Fibroblast of skin of right biceps (primary cell): ENCODE measurements at places on chromosomes 5 and 9.

DNA sequence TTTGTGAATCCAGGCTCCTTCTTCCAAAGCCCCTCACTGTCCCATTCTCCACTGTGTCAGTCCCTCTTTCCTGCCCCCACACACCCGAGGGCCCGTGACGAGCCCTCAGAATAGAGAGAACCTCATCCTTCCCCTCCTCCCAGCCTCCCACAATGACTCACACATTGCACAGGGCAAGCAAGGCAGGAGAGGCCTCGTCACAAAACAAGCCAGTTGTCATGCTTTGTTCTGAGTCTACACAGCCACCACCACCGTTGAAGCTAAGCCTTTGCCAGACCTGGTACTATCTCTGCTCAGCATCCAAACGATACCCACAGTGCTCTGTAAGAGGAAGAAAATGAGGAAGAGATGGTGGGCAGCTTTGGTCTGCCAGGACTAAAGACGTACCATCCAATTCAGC, 142.2 kb upstream of the ZNF366 start:
- DNase-seq: peak; percentile 78

GRCh38 chr5:55241746-55242145, 8.3 kb upstream of the CCNO start:
- DNase-seq: no peak

- DNase-seq: peak; percentile 67
Measured at GRCh38 chr9:5557606-5558587, 47.6 kb downstream of the PDCD1LG2 start.

- no peak for DNase-seq
Measured at GRCh38 chr5:124707520-124707919, 38.9 kb downstream of the ZNF608 start.

DNA sequence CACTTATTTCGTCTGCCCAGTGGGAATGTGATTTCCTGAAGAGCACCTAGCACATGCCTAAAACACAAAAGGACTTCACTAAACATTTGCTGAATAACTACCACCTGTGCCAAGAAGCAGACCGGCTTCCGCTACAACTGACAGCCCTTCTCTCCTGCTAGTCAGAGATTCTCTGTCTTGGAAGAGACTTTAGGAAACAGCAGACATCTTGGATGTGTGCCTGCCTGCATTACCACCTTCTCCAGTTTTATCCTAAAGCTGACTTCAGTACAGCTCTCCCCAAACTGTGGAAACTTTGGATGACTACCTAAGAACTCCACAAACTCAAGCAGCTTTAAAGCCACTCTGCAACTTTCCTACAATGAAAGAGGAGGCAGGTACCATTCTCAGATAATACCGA, 116.5 kb upstream of the MAN2A1 start:
- DNase-seq: no peak

DNA sequence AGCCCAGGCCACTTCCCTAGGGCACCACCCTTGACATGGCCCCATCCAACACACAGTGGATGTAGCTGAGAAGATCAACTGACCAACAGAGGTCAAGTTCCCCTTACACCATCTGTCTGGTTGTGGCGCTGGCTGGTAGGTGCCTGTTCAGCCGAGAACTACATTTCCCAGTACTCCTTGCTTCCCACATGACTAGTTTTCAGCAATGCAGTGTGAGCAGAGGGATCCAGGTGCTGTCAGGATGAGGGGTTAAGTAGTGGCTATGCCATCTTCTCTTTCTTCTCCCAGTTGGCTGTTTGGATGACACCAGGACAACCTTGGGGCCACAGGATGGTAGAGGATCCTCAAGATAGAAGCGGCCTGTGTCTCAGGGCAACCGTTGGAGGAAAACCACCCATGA, 48.6 kb upstream of the SH3PXD2B start:
- DNase-seq: no peak

GRCh38 chr5:147782110-147783028, at the start of gene JAKMIP2:
JAKMIP2 (minus strand) TSS chr5:147782728; CDS start chr5:147671806, 110,922 bp downstream.
- peak; percentile 84 for DNase-seq

- DNase-seq: no peak
Measured at GRCh38 chr5:32460702-32461101, 16.2 kb upstream of the ZFR start.

GRCh38 chr5:31884896-31885295, 246.0 kb downstream of the PDZD2 start:
- DNase-seq: no peak

GRCh38 chr9:114038724-114039313, 39.3 kb downstream of the AMBP start:
- no peak for DNase-seq

DNA sequence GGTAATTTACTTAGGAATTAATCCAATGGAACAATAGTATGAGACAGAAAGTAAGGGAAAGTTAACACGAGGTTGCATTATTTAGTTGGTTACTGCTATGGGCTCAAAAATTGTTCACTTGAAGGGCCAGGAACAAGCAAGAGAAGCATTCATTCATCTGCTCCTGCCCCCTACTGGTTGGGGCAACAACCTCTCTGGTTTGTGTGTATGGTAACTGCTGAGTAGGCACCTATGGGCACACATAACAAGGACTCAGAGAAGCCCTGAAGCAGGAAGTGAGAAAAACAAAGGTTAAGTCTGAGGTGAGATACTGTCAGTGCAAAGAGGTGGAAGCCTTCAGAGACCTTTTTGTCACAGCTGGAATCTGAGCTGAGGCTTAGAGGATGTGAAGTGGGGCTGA, 34.4 kb upstream of the RANBP6 start:
- no peak for DNase-seq

DNA sequence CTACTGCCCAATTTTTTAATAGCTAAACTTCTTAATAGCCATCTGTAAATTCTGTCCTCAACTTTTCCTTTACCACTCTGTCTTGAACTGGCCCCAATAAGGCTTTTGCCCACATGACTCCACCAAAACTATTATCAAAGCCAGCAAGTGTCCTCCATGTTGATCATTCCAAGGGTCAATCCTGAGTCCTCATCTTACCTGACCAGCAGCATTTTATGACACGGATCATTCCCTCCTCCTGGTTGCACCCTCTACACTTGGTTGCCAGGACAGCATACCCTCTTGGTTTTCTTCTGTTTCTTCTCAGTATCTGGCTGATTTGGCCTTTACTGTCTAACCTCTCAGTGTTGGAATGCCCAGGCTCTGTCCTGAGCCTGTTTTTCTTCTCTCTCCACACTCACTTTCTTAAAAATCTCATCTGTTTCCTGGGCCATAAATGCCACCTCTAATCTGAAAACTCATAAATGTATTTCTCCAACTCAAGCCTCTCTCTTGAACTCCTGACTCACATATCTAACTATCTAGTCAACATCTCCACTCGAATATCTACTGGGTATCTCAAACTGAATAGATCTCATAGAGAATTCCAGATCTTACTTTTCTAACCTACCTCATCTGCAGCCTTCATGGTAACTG, 40.0 kb upstream of the CDC42SE2 start:
- DNase-seq: no peak

GRCh38 chr5:29697785-29698414, 1495.6 kb upstream of the CDH6 start:
- DNase-seq: no peak

- DNase-seq: no peak
Measured at GRCh38 chr5:137091472-137091871, 407.7 kb downstream of the SPOCK1 start.

DNA sequence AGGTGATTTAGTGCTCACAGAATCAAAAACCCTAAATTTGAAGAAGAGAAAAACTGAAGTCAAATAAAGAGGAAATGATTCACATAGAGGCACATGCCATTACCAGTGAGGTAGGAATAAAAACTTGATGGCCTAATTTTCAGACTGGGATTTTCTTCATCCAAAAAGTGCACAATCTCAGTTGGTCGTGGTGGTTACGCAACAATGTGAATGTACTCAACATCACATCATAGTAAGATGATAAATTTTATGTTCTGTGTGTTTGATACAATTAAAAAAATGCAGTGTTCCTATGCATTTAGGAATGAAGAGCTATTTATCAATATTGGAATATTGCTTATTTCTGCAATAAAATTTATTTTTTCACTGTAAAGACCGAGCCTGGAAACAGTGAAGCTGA, 60.7 kb downstream of the SV2C start:
- DNase-seq: no peak

DNA sequence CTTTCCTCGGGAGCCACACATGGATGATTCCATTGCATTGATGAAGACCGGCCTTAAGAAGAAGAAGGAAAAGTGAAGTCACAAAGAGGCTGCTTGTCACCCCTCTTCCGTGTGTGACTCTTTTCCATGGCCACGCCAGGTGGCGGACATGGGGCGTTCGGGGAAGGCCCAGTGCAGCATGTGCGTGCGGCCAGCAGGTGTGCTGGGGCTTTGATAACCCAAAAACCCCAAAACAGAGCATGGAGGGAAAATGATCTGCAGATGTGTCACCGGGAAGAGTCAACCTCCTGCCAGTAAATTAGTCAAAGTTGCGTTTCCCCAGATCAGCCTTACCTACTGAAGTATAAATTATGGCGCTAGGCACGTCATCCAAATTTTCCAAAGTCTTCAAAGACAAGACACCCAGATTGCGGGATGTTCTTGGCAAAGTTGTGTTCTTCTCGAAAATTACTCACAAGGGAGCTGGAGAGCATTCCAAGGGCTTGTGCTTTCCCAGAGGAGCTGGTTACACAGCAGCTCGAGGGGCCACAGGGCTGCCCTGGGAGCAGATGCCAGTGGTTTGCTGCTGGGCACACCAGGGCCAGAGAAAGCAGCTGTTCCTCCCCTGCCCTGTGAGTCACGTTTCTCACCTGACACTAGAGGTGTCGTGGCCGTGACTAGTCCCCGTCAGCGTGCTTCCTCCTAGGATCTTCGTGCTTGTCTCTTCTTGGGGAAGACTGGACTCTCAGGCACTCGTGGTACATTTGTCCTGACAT, 53.9 kb downstream of the IRX2 start:
- no peak for DNase-seq

DNA sequence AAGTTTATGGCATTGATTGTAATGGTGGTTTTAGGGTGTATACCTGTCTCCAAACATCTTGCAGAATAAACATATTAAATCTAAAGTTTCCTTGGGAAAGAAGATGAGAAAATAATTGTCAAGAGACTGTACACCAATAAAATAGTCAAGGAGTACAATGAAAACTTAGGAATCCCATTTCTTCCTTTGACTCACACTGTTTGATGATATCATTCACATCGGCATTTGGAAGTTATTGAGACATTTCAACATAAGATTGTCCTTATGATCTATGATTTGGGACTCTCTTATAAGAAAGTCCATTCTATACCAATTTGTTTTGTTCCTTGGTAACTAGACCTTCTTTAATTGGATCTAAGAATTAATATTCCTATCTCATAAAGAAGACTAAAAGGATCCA, 482.7 kb downstream of the RAB3C start:
- DNase-seq: peak; percentile 86
